ENCODE measurements at places on chromosomes 11 and 22.

GRCh38 chr11:1389932-1390568 lies at the start of gene BRSK2:
Gene BRSK2, plus strand, starts transcription at chr11:1389934. Its CDS starts 351 bp downstream, at chr11:1390285.
- no peak for DNase-seq

DNA sequence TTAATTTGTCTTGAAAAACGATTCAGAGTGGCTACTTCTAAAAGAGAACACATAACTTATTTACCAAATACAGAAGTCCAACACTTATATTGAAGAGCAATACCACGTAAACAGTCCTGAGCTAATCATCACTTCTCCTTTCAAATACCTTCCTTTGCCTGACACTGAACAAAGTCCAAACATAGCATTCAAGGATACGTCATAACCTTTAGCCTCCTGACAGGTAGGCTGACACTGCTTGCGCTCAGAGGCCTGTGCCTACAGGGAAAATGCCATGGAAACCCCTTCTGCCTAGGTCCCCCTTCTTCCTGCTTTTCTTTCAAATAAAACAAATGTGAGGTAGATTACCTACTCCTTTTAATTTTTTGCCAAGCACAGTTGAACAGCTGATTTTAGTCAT lies 510.0 kb downstream of the INSC start:
- no peak for DNase-seq

DNA sequence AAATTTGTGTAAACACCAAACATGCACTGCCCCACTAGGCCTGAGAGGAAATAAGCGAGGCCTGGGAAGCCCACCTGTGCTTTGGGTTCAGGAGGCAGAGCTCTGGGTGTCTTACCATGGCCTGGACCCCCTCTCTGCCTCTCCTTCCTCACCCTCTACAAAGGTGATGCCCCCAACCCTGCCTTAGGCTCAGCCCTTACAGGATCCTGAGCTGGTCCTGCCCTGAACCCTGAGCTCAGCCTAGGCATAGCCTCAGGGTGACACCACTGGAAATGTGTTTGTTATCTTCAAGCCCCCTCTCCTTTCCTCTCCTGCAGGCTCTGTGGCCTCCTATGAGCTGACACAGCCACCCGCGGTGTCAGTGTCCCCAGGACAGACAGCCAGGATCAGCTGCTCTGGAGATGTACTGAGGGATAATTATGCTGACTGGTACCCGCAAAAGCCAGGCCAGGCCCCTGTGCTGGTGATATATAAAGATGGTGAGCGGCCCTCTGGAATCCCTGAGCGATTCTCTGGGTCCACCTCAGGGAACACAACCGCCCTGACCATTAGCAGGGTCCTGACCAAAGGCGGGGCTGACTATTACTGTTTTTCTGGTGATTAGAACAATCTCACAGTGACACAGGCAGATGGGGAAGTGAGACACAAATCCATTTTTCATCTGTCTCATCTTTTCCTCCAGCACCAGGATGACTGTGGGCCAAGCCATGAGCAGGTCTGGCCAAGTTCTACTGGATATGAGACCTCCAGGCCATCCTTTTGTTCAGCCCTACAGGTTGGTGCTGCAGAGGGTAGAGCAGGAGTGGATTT lies 117.8 kb downstream of the GGTLC2 start:
- no peak for DNase-seq

DNA sequence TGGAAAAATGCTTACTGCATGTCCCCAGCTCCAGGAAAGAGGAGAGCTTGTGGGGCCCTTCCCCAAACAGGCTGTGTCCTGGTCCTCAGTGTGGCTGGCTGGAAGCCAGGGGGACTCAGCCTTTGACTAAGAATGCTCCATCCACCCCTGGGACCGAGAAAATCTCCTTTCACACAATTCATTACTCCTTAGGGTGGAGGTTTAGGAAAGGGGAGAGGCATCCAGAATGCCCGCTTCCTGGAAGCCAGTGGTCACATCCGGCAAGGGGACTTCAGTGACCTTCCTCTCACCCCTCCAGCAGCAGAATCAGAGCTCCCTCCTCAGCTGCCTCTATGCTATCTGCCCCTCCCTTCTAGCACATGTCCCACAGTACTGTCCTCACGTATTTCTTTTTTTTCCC lies 21.9 kb downstream of the ATG16L2 start:
- no peak for DNase-seq

DNA sequence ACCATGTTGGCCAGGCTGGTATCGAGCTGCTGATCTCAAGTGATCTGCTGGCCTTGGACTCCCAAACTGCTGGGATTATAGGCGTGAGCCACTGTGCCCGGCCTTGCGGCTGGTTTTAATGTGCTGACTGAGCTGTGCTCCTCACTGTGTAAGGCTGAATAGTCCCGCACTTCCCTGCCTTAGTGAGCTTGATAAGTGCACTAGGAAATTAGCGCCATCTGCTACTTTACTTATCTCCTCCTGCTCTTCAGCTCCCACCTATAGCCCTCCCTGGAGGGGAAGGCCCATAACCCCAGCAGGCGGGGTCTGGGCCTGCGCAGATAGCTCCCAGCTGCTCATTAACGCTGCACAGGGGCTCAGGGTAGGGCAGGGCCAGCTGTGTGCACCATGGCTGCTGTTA lies 49.4 kb downstream of the CLMP start:
- DNase-seq = no peak

DNA sequence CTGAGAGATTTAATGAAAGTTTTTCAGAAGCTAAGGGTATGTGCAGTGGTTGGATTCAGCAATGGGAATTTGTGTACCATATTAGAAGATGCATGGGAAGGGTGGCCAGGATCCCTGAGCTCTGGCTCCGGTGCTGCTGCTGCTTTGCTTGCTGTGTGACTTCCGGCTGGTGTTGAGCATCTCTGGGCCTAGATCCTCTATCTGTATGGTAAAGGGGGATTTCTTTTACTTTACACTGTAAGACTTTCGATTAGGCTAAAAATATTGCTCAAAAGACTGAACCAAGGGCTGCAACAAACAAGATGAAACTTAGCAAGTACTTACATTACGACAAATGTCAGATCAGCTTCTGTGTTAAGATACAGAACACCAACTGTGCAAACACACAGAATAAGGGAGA lies 39.1 kb downstream of the XRRA1 start:
- no peak for DNase-seq

GRCh38 chr11:85086504-85087284 lies 540.5 kb downstream of the DLG2 start:
- no peak for DNase-seq

DNA sequence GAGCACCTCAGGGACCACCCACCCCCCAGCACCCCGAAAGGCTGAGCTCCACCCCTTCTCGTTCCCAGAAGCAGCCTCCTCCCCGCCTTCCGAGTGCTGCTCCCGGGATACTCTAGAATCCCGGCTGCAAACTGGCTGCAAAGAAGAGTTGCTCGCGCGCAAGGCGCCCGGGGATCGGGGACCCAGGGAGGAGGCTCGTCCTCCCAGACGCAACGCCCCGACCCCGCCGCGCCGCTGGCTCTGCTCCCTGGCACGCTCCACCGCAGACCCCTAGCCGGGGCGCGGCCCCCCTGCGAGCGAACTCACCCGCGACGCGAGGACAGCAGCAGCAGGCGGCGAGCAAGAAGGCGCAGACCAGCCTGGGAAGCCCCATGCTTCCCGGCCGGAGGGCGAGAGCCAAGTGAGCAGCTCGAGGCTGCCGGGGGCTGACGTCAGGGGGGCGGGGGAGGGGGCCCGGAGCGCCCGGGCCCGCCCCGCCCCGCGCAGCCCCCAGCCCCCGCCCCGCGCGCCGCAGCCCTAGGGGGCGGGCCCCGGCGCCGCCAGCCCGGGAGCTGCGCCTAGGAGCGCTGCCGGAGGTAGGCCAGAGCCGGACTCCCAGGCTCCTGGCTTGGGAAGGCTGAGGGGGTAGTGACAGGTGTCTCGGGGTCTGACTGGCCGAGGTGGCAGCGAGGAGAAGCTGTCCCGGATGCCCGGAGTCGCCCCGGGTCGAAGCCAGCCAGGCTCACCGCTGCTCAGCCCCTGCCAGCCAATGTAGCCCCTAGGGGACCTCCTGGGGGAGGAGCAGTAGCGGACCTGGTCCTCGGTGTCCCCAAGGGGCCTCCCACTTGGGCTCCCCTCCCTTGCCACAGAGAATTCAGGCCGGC lies at the start of gene MCAM:
Gene MCAM (minus strand): TSS at position 402 of the 863 bp plus-strand sequence. CDS start 29 bp downstream, at position 373.
- DNase-seq = no peak

GRCh38 chr11:88013508-88014065 lies 161.7 kb downstream of the RAB38 start:
- DNase-seq = no peak

DNA sequence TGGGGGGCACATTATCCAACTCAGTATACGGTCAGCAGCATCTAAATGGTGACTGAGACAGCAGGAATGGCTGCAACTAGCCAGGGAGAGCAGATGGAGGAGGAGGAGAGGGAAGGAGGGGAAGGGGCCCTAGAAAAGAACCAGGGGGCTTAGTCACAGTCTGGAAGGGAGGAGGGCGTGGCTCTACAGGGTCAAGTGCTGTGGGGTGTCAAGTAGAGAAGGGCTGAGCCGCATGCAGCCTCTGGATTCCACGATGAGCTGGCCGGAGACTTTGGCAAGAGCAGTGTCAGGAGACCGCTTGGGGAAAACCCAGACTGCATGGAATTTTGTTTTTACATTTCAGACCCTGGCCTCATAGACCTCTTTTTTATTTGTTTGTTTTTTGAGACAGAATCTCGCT lies 25.8 kb upstream of the PPFIA1 start:
- no peak for DNase-seq

- no peak for DNase-seq
Observed at GRCh38 chr11:123060277-123061000, 1.5 kb downstream of the HSPA8 start.

DNA sequence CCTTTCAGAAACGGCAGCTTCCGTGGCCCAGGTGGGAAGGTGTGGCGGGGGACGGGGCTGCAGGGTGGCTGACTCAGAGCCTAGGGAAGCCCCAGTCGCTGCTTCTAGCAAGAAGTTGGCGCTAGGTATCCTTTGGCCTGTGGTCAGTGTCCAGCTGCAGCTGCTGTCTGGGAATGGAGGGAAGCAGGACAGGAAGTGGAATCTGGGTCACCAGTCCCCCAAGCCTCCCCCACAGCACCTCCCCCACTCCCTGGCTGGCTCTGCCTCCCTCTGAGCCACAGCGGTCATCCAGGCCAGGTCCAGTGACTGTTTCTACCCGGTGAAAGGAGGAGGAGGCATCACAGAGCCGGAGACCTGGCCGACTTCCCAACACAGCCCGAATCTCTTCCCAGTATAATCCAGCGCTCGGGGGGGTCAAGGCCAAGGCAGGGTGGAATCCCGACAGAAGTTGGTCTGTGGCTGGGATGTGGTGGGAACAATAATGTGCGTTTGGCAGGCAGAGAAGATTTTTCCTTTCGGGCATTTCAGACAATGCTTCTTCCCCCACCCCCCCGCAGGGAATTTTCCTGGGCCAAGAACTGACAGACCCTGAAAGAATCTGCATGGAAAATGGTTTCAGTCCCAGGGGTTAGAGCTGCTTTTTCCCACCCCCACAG lies 45.1 kb downstream of the C11orf96 start:
- no peak for DNase-seq

All from GDM1 (cell line).